Liver (tissue), 10 donors: ENCODE measurements at places on chromosomes 16 and 17. TPM values are rescaled to one million over a fixed set of nuclear protein-coding genes. Genes with fewer than 3 reads are reported as not detected.
A peak's percentile ranks its signal among the peaks of the same experiment; 100 is the strongest.

Gene RPH3AL
- 52.5 TPM for total RNA-seq

Gene EXOC3L1
- 3.3 TPM for total RNA-seq

Gene ARHGAP44
- 0.14 TPM for total RNA-seq

Gene SOST
- not detected for total RNA-seq

Gene SLC13A2
- total RNA-seq: 0.47 TPM

Gene GPR142
- total RNA-seq: 0.08 TPM

- peaks cover 5% of the 10 kb centered on the region for H3K36me3 ChIP-seq
- no peak for DNase-seq
- no peaks in the 10 kb centered on the region for H3K4me1 ChIP-seq
These were observed 25.8 kb downstream of the TRIM16 start for GRCh38 chr17:15658296-15658695.

DNA sequence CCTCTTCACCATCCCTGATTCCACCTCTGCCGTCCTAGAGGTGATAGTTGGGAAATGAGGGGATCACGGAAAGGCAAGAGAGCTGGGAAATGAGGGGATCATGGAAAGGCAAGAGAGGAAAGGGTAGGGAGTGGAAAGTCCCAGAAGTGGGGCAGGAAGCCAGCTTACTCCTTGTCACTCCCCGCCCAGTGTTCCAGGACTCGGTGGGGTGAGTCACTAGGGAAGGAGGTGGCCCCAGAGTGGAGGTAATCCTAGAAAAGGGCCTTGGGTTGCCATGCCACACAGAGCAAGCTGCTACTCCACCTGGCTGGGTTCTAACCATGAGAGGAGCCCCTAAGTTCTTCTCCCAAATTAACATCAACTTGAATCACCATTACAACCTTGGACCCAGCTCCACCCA, 14.8 kb downstream of the ALOXE3 start:
- no peaks in the 10 kb centered on the region for H3K4me1 ChIP-seq
- no peaks in the 10 kb centered on the region for H3K36me3 ChIP-seq
- H3K4me3 ChIP-seq: no peak overlapping the region
- DNase-seq: no peak

- no peak overlapping the region for H3K27ac ChIP-seq
- H3K4me3 ChIP-seq: no peak overlapping the region
- H3K27me3 ChIP-seq: no peaks in the 10 kb centered on the region
- no peaks in the 10 kb centered on the region for H3K36me3 ChIP-seq
- DNase-seq: no peak
These were observed 10.8 kb downstream of the CDK5R1 start for GRCh38 chr17:32497431-32498205.

- H3K27ac ChIP-seq: no peak overlapping the region
- H3K27me3 ChIP-seq: peaks cover 4% of the 10 kb centered on the region
- no peak for DNase-seq
- H3K4me1 ChIP-seq: no peaks in the 10 kb centered on the region
- H3K36me3 ChIP-seq: no peaks in the 10 kb centered on the region
These were observed 172.8 kb downstream of the RBFOX3 start for GRCh38 chr17:79438058-79438457.

- no peaks in the 10 kb centered on the region for H3K27me3 ChIP-seq
- H3K27ac ChIP-seq: no peak overlapping the region
- H3K4me3 ChIP-seq: no peak overlapping the region
- no peaks in the 10 kb centered on the region for H3K36me3 ChIP-seq
- no peaks in the 10 kb centered on the region for H3K4me1 ChIP-seq
These were observed 10.3 kb downstream of the CDRT4 start for GRCh38 chr17:15456972-15457722.

DNA sequence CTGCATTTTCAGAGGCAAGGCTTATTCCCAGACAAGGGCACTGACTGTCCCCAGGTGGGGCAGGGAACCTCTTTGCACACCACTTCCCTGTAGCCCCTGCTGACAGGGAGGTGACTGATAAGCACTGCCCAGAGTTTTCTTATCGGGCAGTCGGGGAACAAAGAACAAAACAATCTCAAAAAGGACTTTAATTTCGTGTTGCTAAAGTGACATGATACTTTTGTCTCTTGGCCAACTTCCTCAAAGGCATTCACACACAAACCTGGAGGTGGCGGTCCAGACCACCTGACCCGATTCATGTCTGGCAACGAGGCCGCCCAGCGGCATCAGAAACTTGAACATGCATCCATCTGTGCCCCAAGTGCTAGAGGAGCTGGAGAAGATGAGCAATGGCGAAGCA, 28.9 kb downstream of the ZDHHC7 start:
- no peak for DNase-seq
- no peak overlapping the region for H3K4me3 ChIP-seq
- no peaks in the 10 kb centered on the region for H3K27me3 ChIP-seq
- H3K4me1 ChIP-seq: peaks cover under 1% of the 10 kb centered on the region
- H3K27ac ChIP-seq: no peak overlapping the region
- H3K36me3 ChIP-seq: peaks cover 28% of the 10 kb centered on the region

DNA sequence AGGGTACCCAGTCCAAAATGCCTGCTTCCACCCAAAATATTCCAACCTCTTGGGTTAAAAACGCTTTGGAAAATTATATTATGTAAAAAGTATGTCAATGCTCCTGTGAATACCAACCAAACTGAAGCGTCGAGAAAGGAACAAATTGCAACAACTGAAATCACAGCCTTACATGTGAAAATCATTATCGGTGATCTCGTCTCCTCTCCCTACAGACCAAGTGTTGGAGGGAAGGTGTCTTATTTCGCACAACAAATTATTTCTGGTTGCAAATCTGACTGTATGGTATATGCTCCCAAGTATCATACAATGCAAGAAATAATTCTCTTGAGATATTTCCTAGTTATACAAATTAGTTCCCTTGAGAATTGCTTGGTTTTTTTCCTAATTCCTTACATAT, 89.3 kb upstream of the CDYL2 start:
- no peaks in the 10 kb centered on the region for H3K4me1 ChIP-seq
- H3K27ac ChIP-seq: no peak overlapping the region
- H3K27me3 ChIP-seq: no peaks in the 10 kb centered on the region
- no peak for DNase-seq
- no peaks in the 10 kb centered on the region for H3K36me3 ChIP-seq

- H3K27me3 ChIP-seq: no peaks in the 10 kb centered on the region
- H3K4me1 ChIP-seq: peaks cover 8% of the 10 kb centered on the region
- H3K36me3 ChIP-seq: no peaks in the 10 kb centered on the region
- H3K4me3 ChIP-seq: peak overlapping the region; percentile 30
- H3K27ac ChIP-seq: no peak overlapping the region
- no peak for DNase-seq
These were observed 90.5 kb upstream of the SOX9 start for GRCh38 chr17:72030067-72030899.

GRCh38 chr16:77434530-77435271, at the start of gene ADAMTS18:
Gene ADAMTS18, minus strand, starts transcription at chr16:77435034. Its CDS starts 339 bp downstream, at chr16:77434695.
- peaks cover 18% of the 10 kb centered on the region for H3K27me3 ChIP-seq
- DNase-seq: no peak
- H3K4me1 ChIP-seq: no peaks in the 10 kb centered on the region
- H3K27ac ChIP-seq: no peak within 1 kb of the TSS
- no peaks in the 10 kb centered on the region for H3K36me3 ChIP-seq

- H3K27ac ChIP-seq: peak within 1 kb of the TSS; percentile 70
- H3K4me1 ChIP-seq: peaks cover 4% of the 10 kb centered on the region
- peak within 1 kb of the TSS; percentile 7 for H3K4me3 ChIP-seq
- DNase-seq: no peak
- no peaks in the 10 kb centered on the region for H3K36me3 ChIP-seq
These were observed at the start of gene ITGAL for GRCh38 chr16:30472328-30472942. Gene ITGAL, plus strand, starts transcription at chr16:30472742. Its CDS starts 96 bp downstream, at chr16:30472838.

DNA sequence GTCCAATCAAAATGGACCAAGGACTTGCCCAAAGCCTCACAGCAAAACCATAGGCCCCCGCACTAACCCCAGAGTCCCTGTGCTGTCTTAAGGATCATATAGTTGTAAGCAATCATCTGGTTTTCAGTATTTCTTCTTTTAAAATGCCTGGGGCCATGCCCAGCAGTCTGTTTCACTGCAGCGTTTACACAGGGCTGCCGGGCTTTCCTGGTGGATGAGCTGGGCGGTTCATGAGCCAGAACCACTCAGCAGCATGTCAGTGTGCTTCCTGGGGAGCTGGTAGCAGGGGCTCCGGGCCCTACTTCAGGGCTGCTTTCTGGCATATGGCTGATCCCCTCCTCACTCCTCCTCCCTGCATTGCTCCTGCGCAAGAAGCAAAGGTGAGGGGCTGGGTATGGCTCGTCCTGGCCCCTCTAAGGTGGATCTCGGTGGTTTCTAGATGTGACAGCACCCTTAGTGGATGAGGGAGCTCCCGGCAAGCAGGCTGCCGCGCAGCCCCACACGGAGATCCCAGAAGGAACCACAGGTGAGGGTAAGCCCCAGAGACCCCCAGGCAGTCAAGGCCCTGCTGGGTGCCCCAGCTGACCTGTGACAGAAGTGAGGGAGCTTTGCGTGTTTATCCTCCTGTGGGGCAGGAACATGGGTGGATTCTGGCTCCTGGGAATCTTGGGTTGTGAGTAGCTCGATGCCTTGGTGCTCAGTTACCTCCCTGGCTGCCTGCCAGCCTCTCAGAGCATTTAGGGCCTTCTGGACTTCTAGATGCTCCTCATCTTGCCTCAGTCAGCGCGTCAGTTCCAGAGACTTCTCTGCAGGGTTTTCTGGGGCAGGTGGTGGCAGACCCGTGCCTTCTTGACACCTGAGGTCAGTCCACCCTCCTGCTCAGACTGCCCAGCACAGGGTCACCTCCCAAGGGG, 24.8 kb upstream of the STH start:
- H3K36me3 ChIP-seq: no peaks in the 10 kb centered on the region
- no peak overlapping the region for H3K4me3 ChIP-seq
- H3K27ac ChIP-seq: no peak overlapping the region

DNA sequence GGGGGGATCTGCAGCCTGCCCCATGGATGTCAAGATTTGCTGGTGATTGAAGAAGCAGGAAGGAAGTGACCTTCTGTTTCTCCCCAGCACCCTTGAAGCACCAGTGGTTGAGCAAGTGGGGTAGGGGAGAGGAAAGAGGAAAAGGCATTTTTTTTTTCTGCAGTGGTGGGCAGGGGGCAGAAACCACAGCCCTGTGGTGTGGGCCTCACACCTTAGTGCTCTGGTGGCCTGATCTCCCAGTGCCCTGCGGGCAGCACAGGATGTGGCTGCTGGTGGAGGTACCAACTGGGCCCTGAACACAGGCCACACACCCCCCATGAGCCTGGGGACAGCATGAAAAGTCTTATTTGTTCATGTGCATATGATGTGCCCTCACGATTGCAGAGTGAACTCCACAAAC, 7.1 kb downstream of the ITGAD start:
- H3K27me3 ChIP-seq: no peaks in the 10 kb centered on the region
- H3K36me3 ChIP-seq: no peaks in the 10 kb centered on the region
- no peak overlapping the region for H3K4me3 ChIP-seq
- no peak for DNase-seq
- H3K4me1 ChIP-seq: no peaks in the 10 kb centered on the region

- peaks cover 9% of the 10 kb centered on the region for H3K4me1 ChIP-seq
- H3K27ac ChIP-seq: no peak overlapping the region
- no peaks in the 10 kb centered on the region for H3K27me3 ChIP-seq
- no peaks in the 10 kb centered on the region for H3K36me3 ChIP-seq
These were observed 18.4 kb upstream of the MRPS23 start for GRCh38 chr17:57868007-57868909.

- no peak overlapping the region for H3K4me3 ChIP-seq
- DNase-seq: no peak
- H3K27ac ChIP-seq: no peak overlapping the region
- peaks cover 20% of the 10 kb centered on the region for H3K4me1 ChIP-seq
These were observed 101.4 kb downstream of the TNFRSF13B start for GRCh38 chr17:16870253-16871245.
